ENCODE measurements at places on chromosomes 6 and 20.

- no peak for DNase-seq
Measured at GRCh38 chr6:32092760-32093497, 16.2 kb downstream of the TNXB start.

GRCh38 chr6:128266946-128267345, 253.5 kb downstream of the PTPRK start:
- no peak for DNase-seq

- DNase-seq = no peak
Measured at GRCh38 chr6:118804091-118804490, 89.9 kb upstream of the ASF1A start.

GRCh38 chr6:142301651-142302391, at the start of gene ADGRG6:
ADGRG6 (plus strand) TSS chr6:142302007; CDS start chr6:142302330, 323 bp downstream.
- DNase-seq = peak; percentile 30

DNA sequence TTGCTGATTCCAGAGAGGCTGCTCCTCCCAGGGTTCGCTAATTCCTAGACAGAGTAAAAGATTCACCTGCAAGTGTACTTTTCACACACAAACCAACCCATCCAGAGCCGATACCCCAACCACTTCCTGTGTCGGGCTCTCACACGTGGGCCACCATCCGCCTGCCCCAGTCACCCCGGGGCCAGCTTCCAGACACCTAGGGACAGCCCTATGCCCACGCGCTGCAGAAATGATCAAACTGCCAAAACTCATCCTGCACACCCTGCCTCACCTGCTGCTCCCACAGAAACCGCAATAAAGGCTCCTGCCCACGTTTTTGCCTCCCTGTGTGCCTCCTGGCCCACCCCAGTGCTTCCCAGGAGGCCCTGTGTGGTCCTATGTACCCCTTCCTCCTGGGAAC, 59.5 kb downstream of the PSMG4 start:
- DNase-seq = no peak

GRCh38 chr6:7169296-7169721, 61.5 kb downstream of the RREB1 start:
- peak; percentile 67 for DNase-seq

Data from heart right ventricle (tissue), 16 donors.